ENCODE measurements at places on chromosomes 1 and 21.
A peak's percentile ranks its signal among the peaks of the same experiment; 100 is the strongest.

GRCh38 chr1:112110031-112110430, 120.6 kb upstream of the KCND3 start:
- DNase-seq, result no peak

GRCh38 chr1:25642574-25643108, 26.1 kb downstream of the MAN1C1 start:
- peak; percentile 80 for DNase-seq

DNA sequence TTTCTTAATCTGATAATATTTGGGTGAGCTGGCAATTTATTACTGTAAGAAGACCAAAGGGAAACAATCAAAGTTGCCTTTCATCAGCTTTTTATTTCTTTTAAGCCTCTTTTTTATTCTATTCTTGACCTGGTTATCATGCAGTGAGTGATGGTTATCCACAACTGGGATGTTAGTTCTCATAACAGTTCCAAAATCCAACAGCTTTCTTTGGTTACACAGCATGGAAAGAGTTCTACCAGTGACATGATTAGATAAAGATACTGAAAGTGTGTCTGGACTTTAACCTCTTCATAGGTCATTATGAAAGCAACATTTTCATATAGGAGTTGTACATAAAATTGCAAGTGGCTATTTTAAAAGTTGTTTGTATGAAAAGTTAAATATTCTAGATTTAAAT, 163.0 kb downstream of the SYT2 start:
- no peak for DNase-seq

GRCh38 chr1:97505289-97505688, 415.5 kb downstream of the DPYD start:
- no peak for DNase-seq

GRCh38 chr1:153880962-153881361, 41.8 kb downstream of the GATAD2B start:
- DNase-seq, result peak; percentile 59

- no peak for DNase-seq
Measured at GRCh38 chr1:64489707-64490106, 19.8 kb downstream of the CACHD1 start.

DNA sequence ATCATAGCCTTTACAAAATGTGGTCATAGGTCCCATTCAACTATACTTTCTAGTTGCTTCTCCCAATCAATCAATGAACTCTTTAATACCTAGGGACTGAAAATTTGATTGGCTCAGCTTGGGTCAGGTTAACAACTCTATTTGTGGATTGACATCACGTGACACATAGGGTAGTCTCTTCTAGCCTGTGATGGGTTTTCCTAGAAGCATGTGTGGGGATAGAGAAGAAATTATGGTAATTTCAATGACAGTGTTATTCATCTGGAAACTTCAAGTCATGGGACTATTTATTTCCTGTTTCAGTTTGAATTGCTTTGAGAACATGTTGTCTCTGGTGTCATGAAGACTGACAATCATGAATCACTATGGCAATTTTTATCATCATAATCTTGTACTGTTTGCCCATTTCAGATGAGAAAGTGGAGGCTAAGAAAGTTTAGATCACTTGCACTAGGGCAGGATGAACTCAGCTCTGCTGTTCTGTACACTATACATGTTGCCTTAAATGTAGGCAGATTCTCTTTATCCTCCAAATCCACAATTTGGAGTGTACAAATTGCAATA, 529.9 kb upstream of the BEND5 start:
- DNase-seq, result no peak

DNA sequence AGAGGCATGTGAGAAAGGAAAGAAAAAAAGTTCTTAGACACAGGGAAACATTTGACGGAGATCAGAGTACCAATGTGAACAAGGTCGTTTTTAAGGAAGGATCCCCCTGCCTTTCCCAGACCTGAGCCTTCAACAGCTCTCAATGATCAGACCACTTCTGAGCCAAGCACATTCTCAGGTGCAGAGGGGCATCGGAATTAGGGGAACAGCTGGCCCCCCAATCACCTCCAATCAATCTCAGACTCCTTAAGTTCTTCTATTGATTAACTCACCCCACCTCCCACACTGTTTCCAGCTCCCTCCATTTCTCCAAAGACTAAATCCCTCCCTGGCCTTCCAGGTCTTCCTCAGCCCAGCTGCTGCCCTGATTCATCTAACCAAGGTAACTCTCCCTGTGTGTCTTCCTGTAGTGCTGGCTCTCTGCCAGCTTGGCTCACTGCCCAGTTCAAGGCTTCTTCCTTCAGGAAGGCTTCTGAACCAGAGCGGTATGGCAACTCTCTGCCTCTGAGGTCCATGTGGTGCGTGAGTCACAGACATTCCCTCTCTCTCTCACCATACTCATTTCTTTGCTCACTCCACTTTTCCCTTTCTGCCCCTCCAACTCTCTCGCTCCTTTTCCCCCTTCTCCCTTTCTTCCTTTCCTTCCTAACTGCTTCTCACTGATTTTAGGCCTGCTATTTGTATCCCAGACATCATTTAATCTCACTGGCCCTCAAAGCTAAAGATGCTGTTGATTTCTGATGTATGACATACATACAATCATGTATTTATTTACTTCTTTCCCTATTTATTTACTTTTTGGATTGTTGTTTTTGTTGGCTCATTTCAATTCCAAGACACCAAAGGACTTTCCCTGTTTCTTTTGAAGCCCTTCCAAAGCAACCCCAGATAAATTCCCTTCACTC, 18.1 kb downstream of the CFAP45 start:
- DNase-seq, result peak; percentile 80

- no peak for DNase-seq
Measured at GRCh38 chr1:146013559-146013922, 8.0 kb downstream of the HJV start.

DNA sequence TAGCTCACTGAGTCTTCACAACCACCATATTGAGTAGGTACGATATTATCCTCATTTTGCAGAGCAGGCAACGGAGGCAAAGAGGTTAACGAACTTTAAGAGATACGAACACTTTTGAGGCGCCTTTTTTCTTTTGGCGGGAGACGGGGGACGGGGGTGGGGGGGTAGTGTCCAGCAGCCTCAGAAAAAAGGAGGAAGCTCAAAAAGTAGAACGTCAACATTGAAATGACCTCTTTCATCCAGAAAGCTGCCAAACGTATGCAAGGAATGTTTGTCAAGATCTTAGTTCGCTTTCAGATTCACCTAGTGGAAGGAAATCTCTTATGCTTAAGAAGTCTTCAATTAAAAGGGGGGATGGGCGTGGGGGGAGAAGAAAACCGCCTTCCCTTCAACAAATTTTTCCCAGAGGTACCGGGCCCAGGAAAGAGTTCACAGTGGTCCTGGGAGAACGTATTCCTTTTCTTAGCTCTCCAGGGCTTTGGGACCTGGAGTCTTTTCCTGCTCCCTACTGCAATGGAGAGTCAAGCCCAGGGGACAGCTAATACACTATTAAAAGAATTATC, 1.1 kb upstream of the PCAT6 start:
- DNase-seq, result no peak

- peak; percentile 79 for DNase-seq
Measured at GRCh38 chr21:42107881-42108553, 36.9 kb downstream of the UMODL1 start.

DNA sequence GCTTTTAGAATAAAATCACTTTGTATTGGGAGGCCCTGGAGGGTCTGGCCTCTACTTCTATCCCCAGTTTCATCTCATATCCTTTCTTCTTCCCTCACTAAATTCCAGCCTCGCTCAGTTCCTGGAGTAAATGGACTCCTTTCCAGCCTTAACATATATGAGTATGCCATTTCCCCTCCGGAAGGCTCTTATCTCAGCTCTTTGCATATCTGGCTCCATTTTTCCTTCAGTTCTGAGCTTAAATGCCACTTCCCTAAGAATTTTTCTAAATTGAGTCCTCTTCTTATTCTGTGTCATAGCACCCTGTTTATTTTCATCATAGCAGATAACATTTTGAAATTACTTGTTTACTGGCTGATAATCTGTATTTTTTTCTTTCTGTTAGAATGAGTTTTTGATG, 20.2 kb upstream of the DUSP10 start:
- DNase-seq, result no peak

DNA sequence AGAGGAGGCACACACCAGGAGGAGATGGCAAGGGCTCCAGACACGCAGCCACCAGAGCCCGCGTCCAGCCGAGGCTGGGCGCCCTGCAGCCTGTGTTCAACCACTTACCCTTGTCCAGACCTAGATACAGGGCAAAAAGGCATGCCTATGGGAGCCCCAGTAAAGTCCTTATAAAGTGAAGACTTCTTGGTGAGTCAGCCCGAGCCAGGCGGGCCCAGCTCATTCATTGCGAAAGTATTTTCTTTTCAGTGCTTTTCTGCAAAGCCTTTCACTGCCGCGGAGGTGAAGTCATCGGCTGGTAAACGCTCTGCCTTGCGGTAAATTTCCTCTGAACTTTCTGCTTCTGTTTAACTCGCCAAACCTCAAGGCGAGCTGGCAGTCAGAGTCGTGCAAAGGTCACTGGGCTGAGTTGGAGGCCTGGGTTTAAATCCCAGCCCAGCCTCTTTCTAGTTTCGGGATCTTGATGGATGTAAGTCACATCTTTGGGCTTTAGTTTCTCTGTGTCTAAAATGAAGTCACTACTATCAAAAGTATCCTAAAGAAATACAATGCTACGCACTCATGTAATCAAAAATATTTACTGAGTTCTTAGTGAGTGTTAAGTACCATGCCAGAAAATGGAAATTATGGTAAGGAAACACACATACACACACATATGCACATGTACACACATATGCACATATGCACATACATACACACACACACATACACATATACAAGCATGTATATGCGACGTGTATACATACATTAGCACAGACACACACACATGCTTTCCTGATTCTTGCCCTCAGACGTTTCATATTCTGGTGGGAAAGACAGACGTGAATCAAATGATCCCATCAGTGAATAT, 54.7 kb upstream of the IFFO2 start:
- peak; percentile 81 for DNase-seq

DNA sequence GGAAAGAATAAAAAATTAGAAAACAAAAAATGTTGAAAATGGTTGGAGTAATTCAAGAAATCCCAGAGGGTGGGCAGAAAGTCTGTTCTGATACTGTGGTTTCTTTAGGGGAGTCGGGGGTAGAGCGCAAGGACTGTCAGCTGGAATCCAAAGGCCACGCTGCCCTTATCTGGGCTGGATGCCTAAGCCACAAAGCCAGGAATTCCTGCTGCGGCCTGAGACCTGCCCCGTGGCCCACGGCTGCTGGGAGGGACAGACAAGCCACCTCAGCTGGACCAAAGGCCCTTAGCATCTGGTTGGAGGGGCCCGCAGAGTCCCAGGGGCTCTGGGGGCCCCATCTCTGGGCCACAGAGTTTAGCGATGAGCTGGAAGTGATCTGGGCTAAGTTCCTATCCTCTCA, 60.2 kb downstream of the DMRTB1 start:
- no peak for DNase-seq

- DNase-seq, result no peak
Measured at GRCh38 chr1:186681801-186682200, 1.6 kb upstream of the PTGS2 start.

- DNase-seq, result no peak
Measured at GRCh38 chr1:117359561-117360289, 7.5 kb upstream of the MAN1A2 start.

DNA sequence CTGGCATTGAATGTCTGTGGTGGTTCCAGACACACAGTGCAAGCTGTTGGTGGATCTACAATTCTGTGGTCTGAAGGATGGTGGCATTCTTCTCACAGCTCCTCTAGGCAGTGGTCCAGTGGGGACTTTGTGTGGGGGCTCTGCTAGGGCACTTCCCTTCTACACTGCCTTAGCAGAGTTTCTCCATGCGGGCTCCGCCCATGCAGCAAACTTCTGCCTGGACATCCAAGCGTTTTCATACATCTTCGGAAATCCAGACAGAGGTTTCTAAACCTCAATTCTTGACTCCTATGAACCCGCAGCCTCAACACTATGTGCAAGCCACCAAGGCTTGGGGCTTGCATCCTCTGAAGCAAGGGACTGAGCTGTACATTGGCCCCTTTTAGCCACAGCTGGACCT, 43.0 kb downstream of the RGS18 start:
- no peak for DNase-seq

DNA sequence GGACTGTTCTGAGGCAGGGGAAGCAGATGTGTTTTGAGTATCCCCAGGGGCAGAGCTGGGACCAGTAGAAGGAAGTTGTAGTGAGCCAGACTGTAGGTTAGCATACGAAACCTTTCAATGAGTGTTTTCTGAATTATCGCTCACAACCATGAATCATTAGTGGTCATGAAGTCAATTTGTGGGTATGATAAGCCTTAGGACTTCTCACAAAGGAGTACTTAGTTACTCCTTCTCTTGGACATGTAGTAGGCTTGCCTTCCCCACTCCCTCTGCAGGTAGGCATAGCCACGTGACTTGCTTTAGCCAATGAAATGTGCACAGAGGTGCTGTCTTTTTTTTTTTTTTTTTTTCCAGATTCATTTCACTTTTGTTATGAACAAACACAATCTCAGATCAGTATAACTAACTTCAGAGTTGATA, 23.9 kb upstream of the FAAH start:
- DNase-seq, result no peak

GRCh38 chr1:46219551-46220520, 16.7 kb downstream of the LURAP1 start:
- DNase-seq, result no peak

- DNase-seq, result no peak
Measured at GRCh38 chr1:74995821-74996220, 138.4 kb upstream of the LHX8 start.

- DNase-seq, result peak; percentile 2
Measured at GRCh38 chr1:184974837-184975115, 468 bp upstream of the NIBAN1 start.

GRCh38 chr1:116826818-116827606, 72.8 kb downstream of the CD2 start:
- peak; percentile 68 for DNase-seq

DNA sequence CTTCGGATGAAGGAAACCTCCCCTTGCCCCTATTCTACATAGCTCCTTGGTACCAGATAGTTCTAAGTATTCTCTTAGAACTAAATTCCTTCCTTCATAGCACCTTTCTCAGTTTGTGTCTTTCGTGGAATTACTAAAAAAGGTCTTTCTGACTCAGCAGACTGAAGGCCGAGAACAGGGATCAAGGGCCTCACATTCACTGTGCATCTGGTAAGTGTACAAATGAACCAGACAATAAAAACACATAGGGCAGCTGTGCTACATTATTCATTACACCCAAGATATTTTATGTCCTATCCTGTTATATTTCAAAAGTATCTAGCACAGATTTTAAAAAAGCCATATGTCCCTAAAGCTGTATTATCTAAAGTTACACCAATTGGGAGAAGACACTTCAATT, 62.9 kb upstream of the HP1BP3 start:
- DNase-seq, result no peak

DNA sequence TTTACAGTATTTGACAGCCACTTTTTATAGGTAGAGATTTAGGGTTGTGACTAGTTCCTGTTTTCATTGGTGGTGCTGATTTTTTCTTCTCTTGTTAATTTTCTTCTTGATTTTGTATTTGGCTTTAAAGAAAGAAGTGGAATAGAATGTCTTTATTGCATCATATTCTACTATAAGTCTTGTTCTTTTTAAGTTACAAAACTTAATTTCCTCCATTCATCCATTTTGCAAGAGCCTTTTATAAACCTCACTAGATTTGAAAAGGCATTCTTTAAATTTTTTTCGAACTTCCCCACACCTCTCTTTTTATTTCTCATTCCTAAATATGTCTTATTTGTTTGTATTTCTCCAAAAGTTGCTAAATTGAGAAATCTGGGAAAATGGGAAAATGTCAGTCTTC, 1368.6 kb upstream of the ADGRL4 start:
- DNase-seq, result no peak

- no peak for DNase-seq
Measured at GRCh38 chr1:15618077-15618654, 908 bp downstream of the DDI2 start.
